Heart right ventricle (tissue), 16 donors: ENCODE measurements at places on chromosomes 3 and 15. TPM values are rescaled to one million over a fixed set of nuclear protein-coding genes. Genes with fewer than 3 reads are reported as not detected.

DNA sequence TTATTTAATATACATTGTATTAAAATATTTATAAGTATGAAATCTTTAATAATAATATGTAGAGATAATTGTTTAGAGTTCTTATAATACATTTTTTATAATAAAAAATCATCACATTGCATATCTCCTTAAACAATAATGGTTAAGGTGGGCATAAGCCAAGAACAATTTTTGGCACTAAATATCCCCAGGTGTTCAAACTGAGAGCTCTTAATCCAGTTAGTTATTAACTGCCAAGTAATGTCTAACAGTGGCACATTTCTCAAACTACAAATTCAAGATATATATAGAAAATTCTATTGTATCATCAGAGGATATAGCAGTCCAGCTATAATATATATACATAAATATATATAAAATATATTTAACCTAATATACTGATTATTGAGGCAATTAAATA, 680.8 kb downstream of the SI start:
- no peak for DNase-seq

GRCh38 chr3:48306290-48306689, 27.2 kb downstream of the SPINK8 start:
- DNase-seq: no peak

DNA sequence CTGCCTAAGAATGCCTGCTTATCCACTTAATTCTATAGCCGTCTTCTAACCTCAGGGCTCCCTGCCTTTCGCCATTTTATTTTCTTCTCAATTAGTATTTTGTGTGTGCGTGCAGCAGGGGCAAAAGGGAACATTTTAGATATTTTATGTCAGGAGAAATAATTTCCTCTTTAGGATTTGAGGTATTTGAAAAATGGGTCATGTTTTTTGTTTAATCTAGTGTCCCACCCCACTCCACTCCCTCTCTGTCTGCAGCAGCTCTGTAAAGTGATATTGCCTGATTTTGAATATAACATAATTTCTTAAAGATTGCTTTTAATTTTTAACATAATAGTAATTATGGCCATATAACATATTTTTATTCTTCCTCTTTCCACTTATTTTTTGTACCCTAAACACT, 593.2 kb upstream of the DPPA4 start:
- no peak for DNase-seq

DNA sequence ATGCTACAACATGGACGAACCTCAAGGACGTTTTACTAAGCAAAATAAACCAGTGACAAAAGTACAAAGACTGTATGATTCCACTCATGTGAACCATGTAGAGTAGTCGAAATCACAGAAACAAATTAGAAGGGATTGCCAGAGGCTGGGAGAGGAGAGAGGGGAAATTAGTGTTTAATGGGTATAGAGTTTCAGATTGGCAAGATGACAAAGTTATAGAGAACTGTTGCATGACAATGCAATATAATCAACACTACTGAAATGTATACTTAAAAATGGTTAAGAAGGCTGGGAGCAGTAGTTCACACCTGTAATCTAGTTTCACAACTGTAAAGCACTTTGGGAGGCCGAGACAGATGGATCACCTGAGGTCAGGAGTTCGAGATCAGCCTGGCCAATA, 36.9 kb downstream of the PLS1 start:
- no peak for DNase-seq

The MUC20 gene
- total RNA-seq: 2.3 TPM

GRCh38 chr3:141859651-141860050, 16.8 kb upstream of the ATP1B3 start:
- DNase-seq: no peak

- no peak for DNase-seq
These were observed 642.0 kb downstream of the ZNF385D start for GRCh38 chr3:21109056-21109455.

DNA sequence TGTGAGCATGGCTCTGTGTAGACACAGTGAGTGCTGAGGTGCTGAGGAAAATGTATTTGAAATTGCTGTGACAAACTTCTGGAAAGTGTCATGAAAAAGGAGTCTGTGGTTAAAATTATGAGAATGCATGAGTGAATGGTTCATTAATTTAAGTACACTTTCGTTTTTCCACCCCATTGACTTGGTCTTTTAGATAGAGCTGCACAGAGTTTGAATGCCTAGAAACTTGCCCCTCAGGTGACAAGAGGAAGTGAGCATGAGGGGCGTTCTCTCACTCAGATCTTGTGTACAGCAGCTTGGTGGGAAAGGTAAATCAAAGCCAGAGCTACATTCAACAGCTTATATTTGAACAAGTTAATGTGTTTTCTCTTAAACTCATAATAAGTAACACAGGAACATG, 296.8 kb downstream of the WDR72 start:
- DNase-seq: no peak

- no peak for DNase-seq
These were observed 53.3 kb downstream of the KY start for GRCh38 chr3:134597390-134597970.

DNA sequence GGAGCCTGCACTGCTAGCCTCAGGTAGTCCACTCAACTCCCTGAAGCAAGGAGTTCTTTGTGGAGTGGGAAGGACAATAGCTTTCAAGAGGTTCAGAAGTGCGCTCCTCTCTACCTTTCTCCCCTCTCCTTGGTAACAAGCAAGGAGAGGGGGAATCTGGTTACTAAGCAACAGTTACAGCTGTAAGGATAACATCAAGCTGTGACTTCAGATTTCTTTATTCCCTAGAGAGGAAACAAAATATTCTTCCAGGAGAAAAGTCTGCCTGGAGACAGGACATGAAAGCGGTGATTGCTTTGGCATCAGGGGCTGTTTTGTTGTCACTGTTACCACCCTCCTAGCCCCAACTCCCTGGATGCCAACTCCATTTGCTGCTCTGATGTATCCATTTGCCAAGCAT, 70.4 kb downstream of the TRANK1 start:
- no peak for DNase-seq

The ANKUB1 gene
- total RNA-seq: not detected

- no peak for DNase-seq
These were observed 276.2 kb downstream of the FEZF2 start for GRCh38 chr3:62097121-62097520.

DNA sequence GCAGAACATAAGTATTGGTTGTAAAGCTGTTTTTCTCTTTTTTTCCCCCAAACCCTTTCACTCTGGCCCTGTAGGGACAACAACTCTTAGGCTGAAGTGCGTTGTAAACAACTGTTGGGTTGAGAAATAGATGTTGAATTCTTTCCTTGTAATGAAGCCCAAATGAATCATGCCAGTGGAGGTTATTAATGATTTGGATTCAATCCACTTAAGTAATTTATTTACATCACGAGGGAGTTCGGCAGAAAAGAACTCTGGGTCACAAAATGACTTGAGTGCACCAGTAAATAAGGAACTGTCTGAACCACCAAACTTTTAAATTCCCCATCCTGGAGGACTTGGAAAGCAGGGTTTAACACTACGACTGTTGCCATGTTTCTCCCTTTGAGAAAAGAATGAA, 218.9 kb downstream of the PDZRN3 start:
- no peak for DNase-seq

The NLGN1 gene
- 15.1 TPM for total RNA-seq

The PYDC2 gene
- total RNA-seq: not detected

DNA sequence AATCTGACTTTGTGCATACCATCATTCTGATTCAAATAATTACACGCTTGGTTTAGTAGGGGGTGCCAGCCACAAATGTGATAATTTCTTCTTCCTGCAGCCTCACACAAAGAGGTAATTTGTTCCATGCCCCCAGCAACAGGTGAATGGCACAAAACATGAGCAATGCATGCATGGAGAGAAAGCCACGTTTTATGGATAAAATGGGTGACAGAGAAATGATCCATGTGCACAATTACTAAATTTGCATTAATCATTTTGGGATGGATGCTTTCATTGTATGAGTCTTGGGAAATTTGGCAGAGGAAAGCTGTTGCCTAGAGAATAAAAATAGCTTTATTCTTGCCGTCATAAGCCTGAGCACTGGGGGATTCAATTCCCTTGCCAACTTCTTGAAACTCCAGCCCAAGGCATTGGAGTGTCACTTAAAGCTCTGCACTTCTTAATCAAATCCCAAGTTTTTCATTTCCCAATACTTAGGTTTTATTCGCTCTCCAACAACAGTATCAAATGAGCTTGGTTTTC, 411.6 kb downstream of the GBE1 start:
- DNase-seq: no peak

DNA sequence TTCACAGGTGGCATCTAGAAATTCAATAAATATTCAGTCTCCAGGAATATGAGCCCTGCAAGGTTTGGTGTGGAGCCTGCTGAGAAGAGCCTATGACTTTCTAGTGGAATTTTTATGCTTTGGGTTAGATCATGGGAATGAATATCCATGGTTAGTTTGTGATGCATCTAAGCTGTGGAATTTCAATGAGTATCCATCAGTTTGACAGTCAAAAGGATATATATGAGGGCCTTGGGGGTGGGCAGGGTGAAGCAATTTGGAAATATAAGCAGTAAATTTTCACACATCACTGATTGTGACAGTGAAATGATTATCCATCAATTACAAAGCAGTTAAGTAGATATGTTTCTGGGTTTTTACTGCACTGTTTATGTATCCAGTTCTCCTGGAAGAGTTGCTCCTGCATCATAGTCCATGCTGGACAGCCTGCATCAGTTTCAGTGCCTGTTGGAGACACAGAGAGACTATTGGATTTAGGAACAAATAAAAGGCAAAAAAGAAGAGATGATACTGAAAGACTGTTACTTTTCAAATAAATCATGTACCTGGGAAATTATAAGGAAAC, 530.8 kb downstream of the MFSD1 start:
- no peak for DNase-seq

- no peak for DNase-seq
These were observed 51.0 kb upstream of the ATOSA start for GRCh38 chr15:52730173-52730572.

GRCh38 chr15:47514200-47514652, 203.1 kb upstream of the SEMA6D start:
- DNase-seq: no peak
